ENCODE measurements at places on chromosomes 2 and 18. TPM values are rescaled to one million over a fixed set of nuclear protein-coding genes. Genes with fewer than 3 reads are reported as not detected.

Gene C2orf80
- total RNA-seq = not detected

Gene DSG3
- 0.04 TPM for total RNA-seq

Gene ALK
- total RNA-seq = not detected

Gene EMX1
- total RNA-seq = 0.72 TPM

All from H9 (cell line).